ENCODE measurements at places on chromosomes 5 and 9. TPM values are rescaled to one million over a fixed set of nuclear protein-coding genes. Genes with fewer than 3 reads are reported as not detected.

Gene SPATA9
- not detected for total RNA-seq

Gene NMUR2
- not detected for total RNA-seq

Gene ENTR1
- 116 TPM for total RNA-seq

Gene AQP7
- total RNA-seq = not detected

Gene ZNF608
- total RNA-seq = 12.8 TPM

Gene FBXO38
- total RNA-seq = 130 TPM

Gene GNAQ
- not detected for total RNA-seq

DNA sequence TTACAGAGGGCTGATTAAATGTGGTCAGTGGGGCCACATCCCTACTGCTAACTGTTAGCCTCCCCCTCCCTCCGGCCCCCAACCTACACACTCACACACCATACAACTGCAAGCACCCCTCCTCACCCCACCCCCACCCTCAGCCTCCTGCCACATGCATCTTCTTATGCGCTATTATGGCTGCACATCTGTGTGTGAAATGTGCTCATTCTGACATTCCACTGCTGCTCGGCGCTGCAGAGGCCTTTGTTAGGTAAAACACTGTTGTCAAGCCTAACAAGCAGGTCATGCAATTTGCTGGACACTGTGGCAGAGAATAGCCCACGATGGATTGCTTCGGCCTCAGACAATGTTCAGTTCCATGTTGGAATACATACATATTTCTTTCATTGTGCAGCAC, 173.6 kb downstream of the NR2F1-AS1 start:
- H3K4me3 ChIP-seq = no peak overlapping the region
- H3K4me1 ChIP-seq = no peaks in the 10 kb centered on the region
- no peak overlapping the region for H3K27ac ChIP-seq
- H3K36me3 ChIP-seq = no peaks in the 10 kb centered on the region
- DNase-seq = no peak

GRCh38 chr5:35538198-35538931, 79.3 kb upstream of the SPEF2 start:
- no peak for DNase-seq
- no peaks in the 10 kb centered on the region for H3K36me3 ChIP-seq
- no peaks in the 10 kb centered on the region for H3K4me1 ChIP-seq
- no peak overlapping the region for H3K27ac ChIP-seq
- no peak overlapping the region for H3K4me3 ChIP-seq
- H3K27me3 ChIP-seq = no peaks in the 10 kb centered on the region

DNA sequence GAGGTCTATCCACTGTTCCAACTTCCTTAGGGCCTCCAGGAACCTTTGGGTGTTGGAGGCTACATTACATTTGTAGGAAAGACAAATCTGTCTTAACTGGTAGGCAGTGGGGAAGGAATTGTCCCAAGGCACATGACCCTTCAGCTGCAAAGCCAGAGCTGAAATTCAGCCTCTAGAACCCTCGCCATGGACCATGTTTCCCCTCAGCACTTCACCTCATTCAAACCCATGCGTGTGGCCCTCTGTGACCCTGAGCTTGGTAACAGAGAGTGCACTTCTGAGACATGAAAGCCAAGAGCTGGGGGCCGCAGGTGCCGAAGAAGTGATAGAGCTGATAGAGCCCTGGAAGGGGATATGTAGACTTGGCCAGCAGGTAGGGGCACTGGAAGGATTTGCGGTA, 17.2 kb downstream of the TNFSF8 start:
- H3K36me3 ChIP-seq = no peaks in the 10 kb centered on the region
- no peak overlapping the region for H3K27ac ChIP-seq
- no peaks in the 10 kb centered on the region for H3K27me3 ChIP-seq
- no peak overlapping the region for H3K4me3 ChIP-seq
- DNase-seq = no peak
- H3K4me1 ChIP-seq = peaks cover 65% of the 10 kb centered on the region

- no peak overlapping the region for H3K27ac ChIP-seq
- H3K4me3 ChIP-seq = no peak overlapping the region
Observed at GRCh38 chr5:68303754-68304420, 88.3 kb downstream of the PIK3R1 start.

DNA sequence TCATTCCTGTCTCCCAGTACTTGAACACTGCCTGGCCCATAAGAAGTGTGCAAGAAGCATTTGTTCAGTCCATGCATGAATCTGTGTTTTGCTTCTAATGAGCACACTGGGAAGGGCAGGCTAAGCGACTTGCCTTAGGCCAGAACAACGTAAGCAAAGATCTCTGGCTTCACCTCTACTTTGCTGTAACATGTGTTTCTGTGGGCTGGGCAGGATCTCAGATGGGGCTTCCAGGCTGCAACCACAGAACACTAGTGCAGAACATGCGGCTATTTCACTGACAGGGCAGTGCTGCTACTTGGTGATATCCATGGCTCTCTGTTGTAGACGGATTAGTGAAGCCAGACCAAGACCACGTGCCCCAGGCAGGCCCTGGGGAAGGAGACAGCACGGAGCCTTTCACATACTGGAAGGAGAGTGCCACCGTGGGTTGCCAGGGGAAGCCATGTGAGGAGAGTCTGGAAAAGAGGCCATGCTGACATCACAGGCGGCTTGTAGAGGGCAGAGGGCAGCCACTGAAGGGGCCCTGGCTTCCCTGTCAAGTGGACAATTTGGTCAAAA, 9.9 kb downstream of the DIRAS2 start:
- DNase-seq = no peak
- H3K36me3 ChIP-seq = no peaks in the 10 kb centered on the region
- H3K27ac ChIP-seq = no peak overlapping the region
- no peak overlapping the region for H3K4me3 ChIP-seq
- H3K4me1 ChIP-seq = no peaks in the 10 kb centered on the region
- no peaks in the 10 kb centered on the region for H3K27me3 ChIP-seq

- DNase-seq = no peak
- H3K27me3 ChIP-seq = no peaks in the 10 kb centered on the region
- no peaks in the 10 kb centered on the region for H3K4me1 ChIP-seq
- no peaks in the 10 kb centered on the region for H3K36me3 ChIP-seq
Observed at GRCh38 chr9:90055226-90055625, 450.4 kb downstream of the GADD45G start.

DNA sequence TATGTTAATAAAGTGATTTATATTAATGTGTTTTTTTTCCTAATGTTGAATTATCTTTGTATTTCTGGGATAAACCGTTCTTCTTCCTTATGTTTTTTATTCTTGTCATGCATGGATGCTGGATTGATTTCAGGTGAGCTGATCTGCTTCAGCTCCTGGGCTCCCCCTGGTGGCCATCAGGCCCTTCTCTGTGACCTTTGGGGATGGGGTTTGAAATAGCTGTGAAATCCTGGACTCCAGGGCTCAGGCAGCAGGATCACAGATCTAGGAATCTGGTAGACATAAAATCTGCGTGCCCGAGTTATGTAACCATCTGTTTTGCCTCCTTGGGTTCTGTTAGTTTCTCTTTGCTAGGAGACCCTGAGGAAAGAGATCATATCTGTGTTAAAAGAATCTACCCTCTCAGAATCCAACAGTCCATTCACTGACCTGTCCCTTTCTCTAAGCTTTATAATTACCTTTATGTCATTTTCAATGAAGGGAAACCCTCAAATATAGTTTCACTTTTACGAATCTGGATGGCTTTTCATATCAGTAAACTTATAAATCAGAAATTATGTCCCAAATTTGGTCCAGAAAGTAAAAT, 12.2 kb upstream of the OR13J1 start:
- no peak overlapping the region for H3K27ac ChIP-seq
- H3K4me3 ChIP-seq = no peak overlapping the region
- H3K36me3 ChIP-seq = no peaks in the 10 kb centered on the region
- no peaks in the 10 kb centered on the region for H3K27me3 ChIP-seq
- DNase-seq = peak; percentile 83

GRCh38 chr5:172795318-172795977, 24.5 kb upstream of the DUSP1 start:
- no peak for DNase-seq
- H3K27me3 ChIP-seq = no peaks in the 10 kb centered on the region
- H3K27ac ChIP-seq = no peak overlapping the region
- H3K4me1 ChIP-seq = no peaks in the 10 kb centered on the region
- no peaks in the 10 kb centered on the region for H3K36me3 ChIP-seq
- H3K4me3 ChIP-seq = no peak overlapping the region

DNA sequence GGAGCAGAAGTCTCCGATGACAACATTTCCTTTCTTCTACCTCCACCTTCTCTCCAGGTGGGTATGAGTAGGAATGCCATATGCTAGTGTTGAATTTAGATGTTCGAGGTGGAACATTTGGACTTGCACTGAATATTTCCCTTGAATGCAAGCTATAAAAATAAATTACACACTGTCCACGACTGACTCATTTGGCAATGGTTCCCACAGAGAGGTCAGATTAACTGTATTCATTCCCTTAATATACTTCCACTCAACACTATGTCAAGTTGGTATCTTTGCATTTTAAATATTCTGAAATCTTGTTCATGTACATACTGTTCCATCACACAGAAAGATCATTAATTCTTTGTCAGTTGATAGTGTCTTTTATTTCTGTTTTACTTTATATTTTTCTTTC, 222.6 kb upstream of the PIK3R1 start:
- no peak overlapping the region for H3K27ac ChIP-seq
- H3K4me3 ChIP-seq = no peak overlapping the region
- no peak for DNase-seq

GRCh38 chr9:16727452-16728136, 142.9 kb downstream of the BNC2 start:
- no peak overlapping the region for H3K27ac ChIP-seq
- H3K4me3 ChIP-seq = no peak overlapping the region
- no peaks in the 10 kb centered on the region for H3K36me3 ChIP-seq
- H3K4me1 ChIP-seq = no peaks in the 10 kb centered on the region
- H3K27me3 ChIP-seq = no peaks in the 10 kb centered on the region
- DNase-seq = no peak

GRCh38 chr9:17688834-17689233, 110.0 kb downstream of the SH3GL2 start:
- H3K27ac ChIP-seq = no peak overlapping the region
- no peak overlapping the region for H3K4me3 ChIP-seq
- H3K36me3 ChIP-seq = no peaks in the 10 kb centered on the region
- H3K4me1 ChIP-seq = no peaks in the 10 kb centered on the region
- no peak for DNase-seq

- no peak for DNase-seq
- no peaks in the 10 kb centered on the region for H3K27me3 ChIP-seq
- H3K36me3 ChIP-seq = no peaks in the 10 kb centered on the region
Observed at GRCh38 chr9:31185831-31186230, 1198.6 kb upstream of the ACO1 start.

- H3K4me3 ChIP-seq = no peak overlapping the region
- H3K27ac ChIP-seq = no peak overlapping the region
- no peaks in the 10 kb centered on the region for H3K4me1 ChIP-seq
Observed at GRCh38 chr5:58239045-58239444, 220.8 kb downstream of the PLK2 start.

DNA sequence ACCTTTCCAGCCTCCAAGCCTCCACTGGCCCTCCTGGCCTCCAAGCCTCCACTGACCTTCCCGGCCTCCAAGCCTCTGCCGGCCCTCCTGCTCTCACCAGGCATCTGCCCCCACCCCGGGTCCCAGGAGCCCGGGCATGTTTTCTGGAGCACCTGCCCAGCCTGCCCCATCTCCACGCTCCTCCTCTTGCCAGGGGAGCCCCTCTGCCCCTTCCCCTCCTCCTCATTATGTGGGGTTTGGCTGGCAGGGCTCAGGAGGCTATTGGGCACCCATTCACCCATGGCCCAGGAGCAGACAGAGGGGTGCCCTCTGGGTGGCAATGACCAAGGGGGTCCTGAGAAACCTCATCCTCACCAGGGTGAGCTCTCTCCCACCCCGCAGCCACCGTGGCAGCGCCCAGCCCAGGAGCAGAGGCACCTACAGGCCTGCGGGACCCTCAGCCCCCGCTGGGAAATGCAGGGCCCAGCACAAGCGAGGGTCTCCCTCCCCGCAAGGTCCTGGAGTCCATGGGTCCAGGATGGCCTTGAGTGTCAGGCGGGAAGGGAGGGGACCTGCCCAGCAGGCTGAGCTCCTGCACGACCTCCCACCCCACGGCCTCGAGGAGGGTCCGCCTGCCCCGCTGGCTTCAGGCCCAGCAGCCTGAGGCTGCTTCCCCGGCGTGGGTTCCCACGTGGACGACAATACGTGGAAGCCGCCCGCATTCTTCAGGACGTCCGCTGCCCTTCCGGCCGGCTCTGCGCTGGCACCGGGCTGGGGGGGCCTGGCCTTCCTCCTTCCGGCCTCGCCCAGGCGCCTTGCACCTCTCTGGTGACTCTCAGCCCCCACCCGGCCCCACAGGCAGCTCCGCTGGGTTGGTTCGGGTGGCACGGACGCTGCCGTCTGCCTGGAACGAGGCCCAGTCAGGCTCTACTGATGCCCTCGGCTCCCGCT, 51.4 kb upstream of the NRARP start:
- H3K27me3 ChIP-seq = no peaks in the 10 kb centered on the region
- no peak overlapping the region for H3K27ac ChIP-seq
- no peak overlapping the region for H3K4me3 ChIP-seq
- DNase-seq = no peak
- H3K36me3 ChIP-seq = no peaks in the 10 kb centered on the region

- H3K36me3 ChIP-seq = no peaks in the 10 kb centered on the region
- H3K4me3 ChIP-seq = no peak overlapping the region
- no peak for DNase-seq
- no peaks in the 10 kb centered on the region for H3K27me3 ChIP-seq
- H3K4me1 ChIP-seq = no peaks in the 10 kb centered on the region
Observed at GRCh38 chr9:14057368-14058324, 256.3 kb downstream of the NFIB start.

DNA sequence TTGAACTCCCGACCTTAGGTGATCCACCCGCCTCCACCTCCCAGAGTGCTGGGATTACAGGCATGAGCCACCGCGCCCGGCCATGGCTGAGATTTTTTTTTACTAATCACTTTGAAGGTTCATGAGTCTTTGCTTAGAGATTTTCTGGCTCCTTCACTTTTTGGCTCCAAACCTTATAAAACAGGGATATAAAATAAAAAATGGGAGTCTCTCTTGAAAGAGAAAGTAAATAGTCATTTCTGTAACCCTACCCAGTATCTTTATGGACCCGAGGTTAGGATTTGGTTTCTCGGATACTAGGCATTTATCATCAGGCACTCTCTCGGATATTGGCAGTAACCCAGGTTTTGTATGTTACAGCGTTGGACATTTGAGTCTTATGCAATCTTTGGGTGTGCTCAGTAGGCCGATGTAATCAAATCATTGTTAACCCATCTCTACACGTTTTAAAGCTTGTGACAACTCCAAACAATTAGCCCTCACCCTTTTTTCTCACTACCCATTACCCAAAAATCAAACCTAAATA, 25.3 kb downstream of the STXBP1 start:
- DNase-seq = no peak
- H3K4me3 ChIP-seq = no peak overlapping the region
- no peaks in the 10 kb centered on the region for H3K36me3 ChIP-seq
- H3K27ac ChIP-seq = no peak overlapping the region
- no peaks in the 10 kb centered on the region for H3K4me1 ChIP-seq

- no peak overlapping the region for H3K27ac ChIP-seq
- DNase-seq = no peak
- H3K4me3 ChIP-seq = no peak overlapping the region
- peaks cover 24% of the 10 kb centered on the region for H3K4me1 ChIP-seq
- no peaks in the 10 kb centered on the region for H3K36me3 ChIP-seq
Observed at GRCh38 chr5:148856424-148856823, 30.0 kb downstream of the ADRB2 start.

- H3K27me3 ChIP-seq = no peaks in the 10 kb centered on the region
- no peaks in the 10 kb centered on the region for H3K36me3 ChIP-seq
- no peak overlapping the region for H3K4me3 ChIP-seq
- DNase-seq = no peak
- H3K4me1 ChIP-seq = no peaks in the 10 kb centered on the region
Observed at GRCh38 chr9:83383034-83383433, 155.2 kb downstream of the FRMD3 start.

All from Karpas-422 (cell line).